Central memory CD8-positive, alpha-beta T cell (primary cell): ENCODE measurements at places on chromosomes 16 and 17.
A peak's percentile ranks its signal among the peaks of the same experiment; 100 is the strongest.

- DNase-seq: no peak
Measured at GRCh38 chr16:78675312-78675711, 575.9 kb downstream of the WWOX start.

DNA sequence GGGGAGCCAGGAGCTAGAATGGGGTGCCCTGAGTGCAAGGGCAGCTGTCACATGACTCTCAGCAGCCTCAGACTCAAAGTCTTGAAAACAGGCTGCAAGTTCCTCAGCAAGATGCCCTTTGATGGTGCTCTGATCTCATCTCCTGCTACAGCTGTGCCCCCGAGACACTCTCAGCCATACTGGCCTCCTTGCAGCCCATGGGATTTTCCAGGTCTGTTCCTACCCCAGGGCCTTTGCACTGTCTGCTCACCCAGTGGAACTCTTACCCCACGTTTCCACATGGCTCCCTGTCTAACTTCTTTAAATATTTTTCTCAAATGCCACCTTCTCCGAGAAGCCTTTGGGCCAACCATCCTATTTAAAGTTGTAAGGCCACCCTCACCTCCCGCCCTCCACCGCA, 146.9 kb downstream of the C16orf95 start:
- no peak for DNase-seq

DNA sequence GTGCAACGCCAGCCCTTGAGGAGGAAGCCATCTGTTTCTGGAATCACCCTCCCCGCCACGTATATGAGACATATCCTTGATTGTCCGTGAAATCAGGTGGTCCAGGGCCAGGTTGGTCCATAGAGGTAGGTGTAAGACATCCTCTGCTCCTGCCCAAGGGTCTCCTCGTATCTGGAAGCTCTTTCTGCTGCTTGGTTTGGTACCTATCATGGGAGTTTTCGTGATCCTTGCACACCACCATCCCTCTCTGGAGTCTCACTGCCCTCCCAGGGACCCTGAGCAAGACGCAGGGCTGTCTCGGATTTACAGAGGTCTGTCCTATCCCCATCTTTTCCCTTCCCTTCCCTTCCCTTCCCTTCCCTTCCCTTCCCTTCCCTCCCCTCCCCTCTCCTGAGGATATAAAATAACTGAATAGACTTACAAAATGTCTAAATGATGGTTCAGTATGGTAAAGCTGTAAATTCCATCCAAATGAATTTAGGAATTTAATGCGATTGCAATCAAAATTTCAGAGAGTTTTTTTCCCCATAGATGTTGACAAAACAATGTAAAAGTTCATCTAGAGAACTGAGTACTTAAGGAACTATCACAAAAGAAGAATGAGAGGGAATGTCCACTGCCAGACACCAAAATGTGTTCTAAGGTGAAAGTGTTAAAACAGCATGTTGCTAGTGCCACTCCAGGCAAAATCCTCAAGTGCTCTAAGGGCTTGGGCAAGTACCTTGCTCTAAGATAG, 2.0 kb upstream of the CCDC42 start:
- no peak for DNase-seq

GRCh38 chr16:48596326-48596725, 13.7 kb downstream of the N4BP1 start:
- no peak for DNase-seq

DNA sequence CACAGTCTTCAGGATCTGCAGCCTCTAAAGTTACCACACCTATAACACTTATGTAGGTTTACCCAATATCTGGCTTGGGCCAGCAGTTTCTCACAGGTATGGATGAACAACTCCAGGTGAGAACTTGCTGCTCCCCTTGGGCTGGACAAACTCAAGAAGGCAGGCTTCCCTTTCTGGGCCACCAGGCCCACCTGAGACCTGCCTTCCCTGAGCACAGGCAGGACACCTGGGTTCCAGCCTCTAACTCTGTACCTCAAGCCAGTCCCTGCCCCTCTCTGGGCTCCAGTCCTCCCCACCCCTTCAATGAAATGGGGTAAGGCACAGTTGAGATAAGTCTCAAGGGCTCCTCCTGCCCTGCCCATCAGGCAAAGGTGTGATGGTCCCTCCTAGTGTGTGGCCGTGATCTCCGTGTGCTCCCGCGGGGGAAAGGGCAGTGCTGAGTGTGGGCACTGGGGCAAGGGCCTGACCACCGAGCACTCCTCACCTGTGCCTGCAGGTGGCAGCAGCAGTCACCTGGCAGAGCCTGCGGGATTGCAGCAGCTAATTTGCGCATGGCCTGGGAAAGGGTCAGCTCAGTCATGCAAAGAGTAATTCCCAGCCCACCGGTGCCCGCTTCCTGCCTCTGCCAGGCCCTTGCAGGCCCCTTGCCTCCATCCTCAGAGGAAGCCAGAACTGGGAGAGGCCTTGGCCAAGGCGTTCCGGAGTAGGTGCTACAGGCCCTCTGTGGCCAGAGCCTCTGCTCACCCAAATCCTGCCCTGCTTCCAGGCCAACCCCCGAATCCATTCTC, 28.2 kb upstream of the ADGRG1 start:
- peak; percentile 12 for DNase-seq

DNA sequence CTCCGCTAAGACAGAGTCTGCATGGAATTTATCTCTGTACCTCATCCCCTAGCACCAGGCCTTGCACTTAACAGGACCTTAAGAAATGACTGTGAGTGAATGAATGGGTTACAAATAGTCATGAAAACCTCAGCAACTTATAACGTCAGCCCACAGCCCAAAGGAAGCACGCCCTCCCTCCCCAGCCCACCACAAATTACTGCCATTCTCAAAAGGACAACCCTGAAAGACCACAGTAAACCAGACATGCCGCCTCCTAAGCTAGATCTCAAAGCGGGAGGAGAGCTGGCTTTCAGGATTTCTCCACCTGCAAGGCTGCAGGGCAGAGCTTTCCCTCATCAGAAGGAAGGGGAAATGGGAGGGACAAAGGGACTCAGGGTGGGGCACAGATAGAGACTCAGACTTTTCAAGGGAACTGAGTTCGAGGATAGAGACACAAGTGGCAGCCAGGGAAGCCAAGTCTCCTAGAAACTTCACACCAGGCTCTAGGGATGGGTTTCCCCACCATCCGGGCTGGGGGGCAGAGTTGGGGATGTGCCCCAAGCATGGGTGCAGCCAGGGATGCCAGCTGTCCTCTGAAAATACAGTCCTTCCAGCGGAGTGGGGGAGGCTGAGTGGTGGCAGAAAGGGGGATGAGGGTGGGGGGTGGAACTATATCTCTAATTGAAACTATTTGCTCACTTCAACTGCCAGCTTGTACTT, 56.7 kb downstream of the PLXDC1 start:
- peak; percentile 21 for DNase-seq

GRCh38 chr17:78617511-78618061, 40.4 kb upstream of the DNAH17 start:
- no peak for DNase-seq

GRCh38 chr16:2964475-2965336, 631 bp downstream of the KREMEN2 start:
- no peak for DNase-seq

DNA sequence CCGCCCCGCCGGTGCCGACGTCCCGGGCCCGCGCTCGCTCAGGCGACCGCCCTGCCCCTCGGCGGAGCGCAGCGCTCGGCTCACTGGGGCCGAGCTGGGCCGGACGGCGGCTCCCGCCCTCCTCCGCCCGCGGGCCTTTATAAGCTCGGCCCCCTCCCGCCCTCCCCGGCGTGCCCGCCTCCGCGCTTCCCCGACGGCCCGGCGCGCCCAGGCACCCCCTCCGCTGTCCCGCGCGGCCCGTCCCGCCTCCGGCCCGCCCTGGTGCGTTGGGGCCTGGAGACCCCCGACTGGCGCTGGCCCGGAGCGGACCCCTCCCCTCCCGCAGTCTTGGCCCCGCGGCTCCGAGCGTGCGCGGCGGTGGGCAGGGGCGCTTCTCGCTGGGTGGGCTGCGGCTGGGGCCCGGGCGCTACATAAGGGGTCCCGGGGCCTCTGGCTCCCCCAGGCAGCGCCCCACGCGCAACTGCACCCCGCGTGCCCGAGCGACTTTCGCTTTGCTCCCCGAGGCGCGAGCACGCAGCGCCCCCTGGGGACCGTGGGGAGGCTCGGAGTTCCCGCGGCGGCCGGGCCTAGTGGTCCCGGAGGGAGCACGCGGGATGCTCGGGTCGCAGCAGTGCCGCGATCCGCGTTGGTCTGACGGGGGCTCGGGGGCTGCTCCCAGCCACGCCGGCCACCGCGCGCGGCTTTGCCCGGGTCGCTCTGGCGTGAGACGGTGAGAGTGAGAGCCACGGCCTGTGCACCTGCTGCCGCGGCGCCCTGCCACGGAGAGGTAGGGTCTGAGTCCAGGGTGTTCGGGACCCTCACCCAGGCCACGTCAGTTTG, at the start of gene PIEZO1:
PIEZO1 (minus strand) TSS at position 115 of the 819 bp plus-strand sequence. CDS start 256 bp downstream, outside the sequence.
- DNase-seq: peak; percentile 80

- DNase-seq: no peak
Measured at GRCh38 chr16:75304521-75305363, 53.3 kb upstream of the BCAR1 start.

GRCh38 chr17:55275894-55276804, 11.4 kb downstream of the HLF start:
- DNase-seq: no peak
